ENCODE measurements at places on chromosomes 16 and 17.

GRCh38 chr16:48318630-48319029 lies 66.6 kb downstream of the SIAH1 start:
- DNase-seq, result no peak

DNA sequence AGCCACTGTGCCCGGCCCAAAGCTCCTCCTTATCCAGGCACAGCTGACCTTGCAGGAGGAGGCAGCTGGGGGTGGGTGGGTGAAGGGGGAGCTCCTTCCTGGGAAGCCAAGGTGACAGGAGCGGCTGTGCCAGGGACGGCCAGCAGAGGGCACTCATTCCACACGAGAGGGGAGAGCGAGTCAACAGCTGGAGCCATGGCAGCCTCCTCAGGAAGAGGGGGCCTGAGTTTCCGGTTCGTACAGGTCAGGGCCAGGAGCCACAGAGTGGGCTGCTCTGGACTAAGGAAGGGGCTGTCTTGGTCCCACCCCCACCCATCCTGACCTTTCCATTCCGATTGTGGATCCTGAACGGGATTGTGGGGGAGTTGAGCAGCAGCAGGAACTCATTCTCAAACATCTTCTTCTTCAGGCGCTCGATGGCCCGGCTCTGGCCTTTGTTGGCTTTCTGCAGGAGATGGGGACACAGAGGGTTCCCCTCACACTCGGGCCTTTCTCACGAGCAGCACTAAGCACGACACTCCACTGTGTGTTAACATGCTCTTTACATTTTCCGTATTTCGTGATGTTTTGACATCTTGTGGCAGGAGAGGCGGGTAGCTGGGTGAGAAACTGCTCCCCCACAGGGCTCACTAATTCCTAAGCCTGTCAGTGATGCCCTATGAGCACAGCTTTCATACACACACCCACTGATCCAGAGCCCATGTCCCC lies 61.6 kb downstream of the TIMM22 start:
- peak; percentile 74 for DNase-seq

GRCh38 chr16:71762186-71762585 lies 37.7 kb upstream of the PHLPP2 start:
- no peak for DNase-seq

- DNase-seq, result no peak
Measured at GRCh38 chr16:2698965-2699750, 16.8 kb downstream of the KCTD5 start.

- DNase-seq, result no peak
Measured at GRCh38 chr16:86768999-86769398, 190.7 kb downstream of the FOXL1 start.

GRCh38 chr16:50839920-50840729 lies 98.2 kb downstream of the CYLD start:
- DNase-seq, result no peak

DNA sequence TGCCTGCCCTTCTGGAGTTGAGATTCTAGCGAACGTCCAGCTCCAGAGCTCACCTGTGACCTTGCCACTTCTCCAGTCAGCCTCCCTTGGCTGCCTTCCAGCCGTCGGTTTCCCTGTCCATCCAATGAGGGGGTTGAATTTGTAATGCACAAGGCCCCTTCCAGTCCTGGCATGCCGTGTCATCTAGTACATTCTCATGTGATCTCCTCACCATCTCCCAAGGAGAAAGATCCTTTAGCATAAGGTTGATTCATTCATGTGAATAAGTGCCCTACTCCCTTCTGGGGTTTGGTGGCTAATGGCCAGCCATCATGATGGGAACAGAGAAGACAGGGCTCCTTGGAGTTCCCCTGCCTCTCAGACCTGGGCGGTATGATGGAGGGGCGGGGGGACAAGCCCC lies 18.9 kb upstream of the ABCC3 start:
- DNase-seq, result no peak

DNA sequence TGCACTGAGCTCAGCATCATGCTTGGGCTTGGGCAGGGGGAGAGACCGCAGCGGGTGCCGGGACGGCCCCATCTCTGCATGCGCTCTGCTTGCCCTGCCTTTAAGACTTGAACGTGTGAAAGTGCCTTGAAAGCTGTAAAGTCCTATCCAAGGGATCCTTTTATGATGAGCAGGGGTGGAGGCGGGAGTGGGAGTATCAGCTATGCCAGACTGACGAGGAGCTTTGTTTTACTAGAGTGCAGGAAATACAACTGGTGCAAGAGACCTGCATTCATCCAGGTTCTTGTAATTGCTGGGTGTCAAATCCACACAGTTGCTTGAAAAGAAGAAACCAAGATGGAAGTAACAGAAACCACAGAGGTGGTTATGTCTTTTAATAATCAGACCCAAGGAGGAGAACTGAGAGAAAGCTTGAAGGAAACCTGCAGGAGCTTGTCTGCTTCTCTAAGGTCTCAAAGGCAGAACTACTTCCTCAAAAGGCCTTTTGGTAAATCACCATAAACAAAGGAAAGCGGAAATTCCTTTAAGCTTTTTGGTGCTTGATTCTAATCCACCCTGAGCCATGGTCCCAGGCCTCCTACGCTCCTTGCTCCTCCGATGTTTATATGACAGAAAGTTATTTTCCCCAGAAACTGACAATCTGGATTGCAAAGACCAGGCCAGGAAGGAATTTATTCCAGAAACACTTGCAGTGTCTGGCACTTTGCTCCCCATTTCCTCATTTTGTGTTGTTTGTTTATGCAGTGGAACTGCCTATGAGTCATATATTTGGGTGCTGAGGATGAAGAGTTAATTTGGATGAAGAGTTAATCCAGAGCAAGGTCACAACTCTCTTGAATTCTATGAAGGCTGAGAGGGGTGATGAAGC lies 51.3 kb upstream of the FBXO47 start:
- DNase-seq, result peak; percentile 26

DNA sequence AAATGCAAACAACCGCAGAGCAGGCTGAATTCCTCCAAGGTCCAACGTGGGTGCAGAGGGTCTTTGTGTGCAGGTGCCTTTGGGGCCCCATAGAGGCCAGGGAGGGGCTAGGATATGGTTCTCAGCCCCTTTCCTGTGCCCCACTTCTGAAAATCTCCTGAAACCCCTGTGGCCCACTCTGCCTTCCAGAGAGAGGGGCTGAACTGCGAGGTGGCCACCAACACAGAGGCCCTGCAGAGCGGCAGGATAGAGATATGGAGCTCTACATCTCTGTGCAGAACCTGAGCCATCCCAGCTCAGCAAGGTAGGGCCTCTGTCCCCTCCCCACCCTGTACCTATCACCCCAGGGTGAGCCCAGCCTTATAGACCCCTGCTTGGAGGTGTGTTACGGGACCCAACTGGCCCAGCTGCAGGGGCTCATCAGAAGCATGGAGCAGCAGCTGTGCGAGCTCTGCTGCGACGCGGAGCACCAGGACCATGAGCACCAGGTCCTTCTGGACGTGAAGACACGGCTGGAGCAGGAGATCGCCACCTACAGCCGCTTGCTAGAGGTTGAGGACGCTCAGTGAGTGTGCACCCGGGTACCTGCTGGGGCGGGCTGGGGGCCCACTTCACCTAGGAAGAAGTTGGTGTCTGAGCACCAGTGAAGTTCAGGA lies 5.5 kb downstream of the USP6 start:
- no peak for DNase-seq

GRCh38 chr16:7227229-7227721 lies 105.4 kb upstream of the RBFOX1 start:
- DNase-seq, result no peak

- no peak for DNase-seq
Measured at GRCh38 chr16:81496742-81497141, 52.1 kb downstream of the CMIP start.

- DNase-seq, result peak; percentile 12
Measured at GRCh38 chr16:27698266-27698665, 148.3 kb downstream of the KATNIP start.

DNA sequence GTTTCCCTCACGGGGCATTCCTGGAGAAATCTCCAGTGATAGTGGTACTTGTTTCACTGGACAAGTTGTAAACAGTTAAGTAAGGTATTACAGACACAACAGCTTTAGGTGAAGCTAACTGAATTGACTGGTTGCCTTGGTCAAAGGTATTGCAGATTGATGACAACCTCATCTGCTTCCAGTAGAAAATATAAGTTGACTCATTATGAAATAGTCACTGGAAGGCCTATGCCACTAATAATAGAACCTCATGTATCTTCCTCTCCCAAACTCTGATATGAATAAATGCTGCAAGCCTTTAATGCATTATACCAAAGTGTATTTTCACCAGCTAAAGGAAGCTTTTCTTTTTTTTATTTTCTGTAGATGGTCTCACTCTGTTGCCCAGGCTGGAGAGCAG lies 44.8 kb downstream of the GLG1 start:
- no peak for DNase-seq

DNA sequence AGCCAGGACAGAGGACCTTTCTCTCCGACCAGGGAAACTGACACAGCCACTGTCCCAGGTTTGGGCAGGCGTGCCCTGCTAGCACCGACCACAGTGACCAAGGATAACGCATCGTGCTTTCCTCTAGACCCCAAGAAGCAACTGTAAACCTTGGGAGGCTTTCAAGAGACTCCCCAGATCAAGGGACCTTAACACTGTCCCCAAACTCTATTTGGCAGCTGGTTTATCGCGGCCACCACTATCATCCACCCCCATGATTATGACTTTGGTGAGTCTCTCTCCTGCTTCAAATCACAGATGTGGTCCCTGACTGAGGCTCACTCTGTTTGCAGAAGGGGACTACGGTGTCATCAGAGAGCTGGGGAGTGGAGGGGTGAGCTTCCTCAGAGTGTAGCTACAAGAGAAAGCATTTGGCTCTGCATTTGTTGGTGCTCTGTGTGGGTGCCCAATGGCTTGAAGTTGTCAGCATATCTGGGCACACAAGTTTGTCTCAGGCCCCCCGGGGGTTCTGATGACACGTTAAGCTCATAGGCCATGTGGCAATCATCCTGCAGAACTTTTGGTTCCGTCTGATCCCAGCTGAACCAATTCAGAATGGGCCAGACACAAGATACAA lies 408.0 kb downstream of the SLC39A11 start:
- no peak for DNase-seq

DNA sequence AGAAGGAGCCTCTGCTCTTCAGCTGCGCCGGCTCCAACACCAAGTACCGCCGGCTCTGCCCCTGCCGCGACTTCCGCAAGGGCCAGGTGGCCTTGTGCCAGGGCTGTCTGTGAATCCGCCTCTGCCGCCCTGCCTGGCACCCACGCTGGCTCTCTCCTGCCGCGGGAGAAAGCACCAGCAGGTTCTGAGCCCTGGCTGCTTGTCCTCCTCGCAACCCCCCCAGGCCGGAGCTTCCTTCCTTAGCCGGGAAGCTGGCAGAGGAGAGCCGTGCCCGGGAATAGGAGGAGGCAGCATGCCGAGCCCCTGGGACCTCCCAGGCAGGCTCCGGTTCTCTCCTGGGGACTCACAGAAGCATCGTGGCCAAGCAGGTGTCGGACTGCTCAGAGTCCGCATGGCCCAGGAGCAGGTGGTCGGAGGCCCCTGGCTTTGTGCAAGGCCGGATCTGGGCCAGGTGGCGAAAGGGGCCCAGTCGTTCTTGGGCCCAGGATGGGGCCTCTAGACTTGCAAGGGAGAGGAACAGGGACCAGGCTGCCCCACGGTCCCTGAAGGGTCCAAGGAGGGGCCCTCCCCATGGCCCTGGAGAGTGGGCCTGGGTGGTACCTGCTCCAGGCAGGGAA lies 80.6 kb downstream of the MGAT5B start:
- no peak for DNase-seq

DNA sequence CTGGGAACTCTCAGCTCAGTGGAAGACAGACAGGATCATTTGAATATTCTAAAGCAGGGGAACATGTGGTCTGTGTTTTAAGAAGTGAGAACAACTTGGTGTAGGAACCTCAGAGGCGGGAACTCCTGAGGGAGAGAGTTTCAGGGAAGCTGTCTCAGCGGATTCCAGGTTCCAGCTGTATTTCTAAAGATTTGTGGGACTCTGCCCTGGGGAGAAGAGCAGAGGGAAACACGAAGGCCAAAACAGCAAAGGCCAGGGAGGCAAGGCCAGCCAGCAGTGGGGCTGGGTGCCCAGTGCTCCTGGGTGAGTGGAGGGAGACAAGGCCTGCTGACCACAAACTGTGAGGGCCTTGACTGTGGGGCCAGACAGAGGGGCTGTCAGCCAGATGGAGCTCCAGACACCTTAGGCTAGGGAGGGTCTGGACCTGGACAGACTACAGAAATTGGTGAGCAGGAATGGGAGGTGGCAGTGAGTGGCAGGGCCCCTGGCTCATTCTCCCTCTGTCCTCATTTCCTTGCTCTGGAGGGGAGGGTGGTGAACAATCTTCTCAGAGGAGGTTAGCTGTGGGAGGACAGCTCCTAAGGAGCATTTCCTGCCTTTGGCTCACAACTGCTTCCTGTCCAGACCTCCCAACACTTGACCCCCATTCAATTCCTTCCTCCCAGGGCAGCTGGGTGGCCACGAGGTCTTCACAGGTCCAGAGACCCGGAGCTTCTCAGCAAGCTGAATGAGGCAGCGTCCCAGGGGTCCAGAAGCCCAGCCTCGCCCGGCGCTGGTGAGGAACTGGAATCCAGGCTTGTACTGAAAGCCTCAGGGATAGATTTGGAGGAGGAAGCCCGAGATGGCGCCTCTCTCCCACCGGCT lies 21.0 kb upstream of the FZD2 start:
- DNase-seq, result no peak

- DNase-seq, result peak; percentile 58
Measured at GRCh38 chr16:11224096-11224893, 31.7 kb downstream of the SOCS1 start.

DNA sequence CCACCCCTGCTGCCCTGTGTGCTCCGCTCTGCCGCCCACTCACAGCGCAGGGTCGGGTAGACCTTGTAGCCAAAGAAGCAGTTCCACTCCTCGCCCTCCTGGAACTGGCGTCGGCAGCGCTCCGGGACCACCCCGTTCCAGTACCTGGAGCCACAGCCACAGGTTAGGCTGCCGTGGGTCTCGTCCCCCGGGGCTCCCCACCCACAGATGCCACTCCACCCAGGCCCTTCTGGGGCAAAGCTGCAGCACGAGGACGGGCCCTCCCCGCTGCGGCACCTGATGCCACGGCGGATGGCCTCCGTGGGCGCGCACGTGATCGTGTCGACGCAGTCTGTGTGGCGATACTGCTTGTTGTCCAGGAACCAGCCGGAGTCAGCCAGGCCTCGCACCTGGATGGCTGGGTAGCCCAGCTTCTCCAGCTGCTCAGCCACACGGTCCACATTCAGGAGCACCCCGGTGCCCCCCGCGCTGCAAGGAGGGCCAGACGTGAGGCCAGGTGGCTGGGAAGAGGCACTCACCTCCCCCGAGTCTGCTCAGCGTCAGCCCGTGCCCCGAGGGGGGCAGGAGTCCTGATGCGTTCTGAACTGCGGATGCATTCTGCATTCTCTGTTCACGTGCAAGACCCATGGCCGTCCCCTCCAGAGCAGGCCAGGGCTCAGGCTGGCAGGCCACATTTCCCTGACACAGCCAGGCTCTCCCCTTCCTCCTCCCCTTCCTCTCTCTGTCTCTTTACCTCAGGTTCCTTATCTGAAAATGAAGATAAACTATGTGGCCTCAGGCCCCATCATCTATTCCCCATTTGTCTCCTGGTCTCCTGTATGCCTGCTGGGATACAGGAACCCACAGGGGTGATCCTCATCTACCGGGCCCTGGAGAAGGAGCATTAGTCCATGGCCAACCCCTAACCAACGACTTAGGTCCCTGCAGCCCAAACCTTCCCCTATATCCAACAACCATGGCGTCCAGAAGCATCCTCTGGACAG lies 4.1 kb downstream of the NOTUM start:
- DNase-seq, result no peak

All from stimulated activated CD4-positive, alpha-beta T cell treated with anti-CD3 and anti-CD28 coated beads, Interleukin-2, amount 100 ng/mL, for 24 hours (primary cell).